Hematopoietic multipotent progenitor cell treated with erythropoietin and hydrocortisone succinate and interleukin-3 and kit ligand, for 8 days (in vitro differentiated cells): ENCODE measurements at places on chromosomes 1 and 21.
A peak's percentile ranks its signal among the peaks of the same experiment; 100 is the strongest.

DNA sequence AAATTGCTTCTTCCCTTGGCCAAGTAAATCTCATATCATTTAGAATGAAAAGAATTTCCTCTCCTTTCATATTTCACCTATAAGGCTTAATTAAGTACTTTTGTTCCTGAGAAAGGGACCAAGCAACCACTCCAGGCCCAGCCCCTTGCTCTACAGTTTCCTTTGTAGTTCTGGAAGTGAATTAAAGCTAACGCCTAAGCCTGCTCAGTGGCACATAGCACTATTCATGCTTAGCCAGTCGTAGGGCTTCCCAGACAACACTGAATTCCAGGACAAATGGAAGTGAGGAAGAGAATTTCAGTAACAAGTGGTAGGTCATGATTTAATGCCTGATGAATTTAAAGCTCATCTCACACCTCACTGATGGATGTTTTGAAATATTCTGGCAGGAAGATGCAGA lies 73.3 kb downstream of the RPAP2 start:
- no peak for DNase-seq

GRCh38 chr1:26020330-26020768 lies 1.2 kb upstream of the EXTL1 start:
- DNase-seq: no peak

- no peak for DNase-seq
Measured at GRCh38 chr1:90831910-90832309, 114.8 kb upstream of the BARHL2 start.

DNA sequence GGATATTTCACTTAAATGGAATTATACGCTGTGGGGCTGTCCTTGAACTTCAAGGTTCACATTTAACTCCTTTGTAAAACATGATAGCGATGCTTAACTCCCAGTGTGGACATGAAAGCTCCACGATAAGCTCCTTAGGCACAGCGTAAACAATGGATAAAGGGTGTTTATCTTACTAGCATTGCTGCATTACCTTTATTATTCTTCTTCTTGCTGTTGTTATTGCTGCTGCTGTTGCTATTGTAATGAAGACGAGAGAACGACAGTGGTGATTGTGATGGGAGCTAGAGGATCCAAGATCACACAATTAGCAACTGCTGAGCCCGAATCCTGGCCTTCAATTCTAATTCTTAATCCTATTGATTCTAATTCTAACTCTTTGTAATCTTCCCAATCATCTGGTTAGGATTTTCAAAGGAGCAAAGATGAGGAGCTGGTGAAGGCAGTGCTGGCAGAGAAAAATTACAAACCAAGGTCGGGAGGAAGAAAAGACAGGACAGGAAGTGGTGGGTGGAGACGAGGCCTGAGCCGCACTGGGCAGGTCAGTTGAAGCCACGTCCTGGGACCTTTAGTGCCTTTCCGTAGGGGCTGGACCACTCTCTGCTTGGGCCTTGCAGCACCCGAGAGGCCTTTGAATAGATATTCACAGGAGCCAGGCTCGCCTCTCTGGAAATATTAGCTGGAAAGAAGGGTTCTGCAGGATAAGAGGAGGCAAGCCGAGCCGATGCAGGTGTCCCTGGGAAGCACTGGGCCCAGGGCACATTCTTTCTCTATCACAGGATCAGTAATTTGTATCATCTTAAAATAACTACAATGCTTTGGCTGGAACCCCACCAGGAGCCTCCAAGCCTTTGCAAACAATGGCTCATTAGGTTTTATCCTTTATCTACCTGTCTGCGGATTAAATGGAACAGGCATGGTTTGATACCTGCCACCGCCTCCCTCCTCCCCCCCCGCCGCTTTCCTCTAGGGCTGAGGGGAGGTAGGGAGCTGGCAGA lies 571.6 kb downstream of the AJAP1 start:
- no peak for DNase-seq

- DNase-seq: peak; percentile 58
Measured at GRCh38 chr1:184350573-184350972, 36.3 kb upstream of the C1orf21 start.

DNA sequence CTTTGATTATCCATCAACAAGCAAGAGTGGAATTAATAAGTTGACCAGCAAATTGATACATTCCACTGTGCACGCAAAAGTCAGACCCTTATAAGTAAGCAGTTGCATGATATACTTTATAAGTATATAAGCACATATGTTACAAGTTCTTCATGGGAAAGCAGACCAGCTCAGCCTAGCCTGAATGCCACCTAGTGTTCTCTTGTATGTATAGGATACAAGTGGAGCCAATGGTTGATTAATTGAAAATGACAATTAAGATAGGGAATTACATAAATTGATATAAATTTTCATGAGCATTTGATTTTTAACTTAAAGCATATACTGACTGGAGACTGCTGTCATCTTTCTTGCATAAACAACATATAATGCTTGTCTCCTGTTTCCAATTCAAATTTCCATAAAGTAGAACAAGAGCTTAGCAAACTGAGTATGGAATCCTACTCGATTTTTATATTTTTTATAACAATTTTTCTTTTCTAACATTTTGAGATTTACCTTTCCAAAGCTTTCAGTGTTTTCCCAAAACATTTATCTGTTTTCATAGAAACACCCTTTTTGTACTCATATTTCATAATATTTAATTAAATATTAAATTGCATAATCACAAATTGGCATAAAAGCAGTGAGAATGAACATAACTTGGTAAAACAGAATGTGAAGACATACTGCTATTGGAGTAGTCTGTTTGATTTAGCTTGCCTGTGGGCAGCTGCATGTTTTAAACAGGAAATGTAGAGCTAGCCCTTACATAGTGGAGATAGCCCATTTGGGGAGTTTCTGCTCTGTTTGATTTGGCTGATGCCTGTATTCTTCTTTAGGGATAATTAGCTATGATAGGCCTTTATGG lies 62.8 kb downstream of the MAGI3 start:
- peak; percentile 57 for DNase-seq

- DNase-seq: no peak
Measured at GRCh38 chr1:96520579-96520947, 201.0 kb upstream of the PTBP2 start.

- no peak for DNase-seq
Measured at GRCh38 chr1:11180342-11180744, 8.8 kb upstream of the ANGPTL7 start.

GRCh38 chr1:172375211-172375631 lies 45.3 kb upstream of the C1orf105 start:
- DNase-seq: no peak

- no peak for DNase-seq
Measured at GRCh38 chr1:33378524-33378923, 52.4 kb downstream of the PHC2 start.

DNA sequence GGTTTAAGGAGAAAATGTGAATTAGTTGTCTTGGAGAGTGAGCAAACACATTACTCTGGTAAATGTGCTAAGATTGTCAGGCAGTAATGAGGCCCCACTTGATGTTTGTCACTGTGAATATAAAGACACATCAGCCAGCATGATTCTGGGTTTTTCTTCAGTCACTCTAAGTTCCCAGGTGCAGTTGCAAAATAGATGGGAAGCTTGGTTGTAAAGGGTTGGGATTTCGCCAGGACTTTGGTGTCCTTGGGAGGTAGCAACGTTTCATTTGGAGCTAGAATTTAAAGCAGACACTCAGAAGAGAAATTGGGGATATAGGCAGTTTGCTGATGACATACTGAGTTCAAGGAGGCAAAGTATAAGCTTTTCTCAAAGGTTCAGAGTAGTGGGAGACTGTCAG lies 154.3 kb downstream of the MAST2 start:
- no peak for DNase-seq
